ENCODE measurements at places on chromosomes 2 and 18.
A peak's percentile ranks its signal among the peaks of the same experiment; 100 is the strongest.

GRCh38 chr2:218744615-218745014, 34.0 kb downstream of the TTLL4 start:
- DNase-seq: no peak

DNA sequence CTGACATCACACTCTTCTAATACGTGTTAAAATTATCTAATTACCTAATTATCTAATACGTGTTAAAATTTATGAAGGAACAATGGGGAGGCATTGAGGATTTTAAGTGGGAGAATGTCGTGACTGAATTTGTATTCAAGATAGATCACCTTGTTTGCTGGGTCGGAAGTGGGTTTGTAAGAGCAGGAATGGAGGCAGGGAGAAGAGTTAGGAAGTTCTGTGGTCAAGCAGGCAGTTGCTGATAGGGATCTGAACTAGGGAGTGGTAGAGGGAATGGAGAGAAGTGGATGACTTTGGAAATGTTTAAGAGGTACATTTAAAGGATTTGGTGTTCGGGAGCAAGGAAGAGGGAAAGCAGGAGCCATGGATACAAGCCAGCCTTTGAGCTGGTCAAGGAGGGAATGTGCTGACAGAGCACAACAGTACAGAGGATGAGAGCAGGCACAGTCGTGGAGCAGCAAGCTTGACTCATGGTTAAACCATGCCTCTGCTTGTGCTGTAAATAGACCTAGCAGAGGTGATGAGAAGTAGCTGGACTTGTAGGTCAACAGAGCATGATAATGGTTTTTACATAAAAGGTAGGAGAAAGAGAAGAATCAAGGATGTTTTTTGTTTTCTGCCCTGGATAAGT, 16.2 kb downstream of the IL18RAP start:
- DNase-seq: peak; percentile 7

GRCh38 chr2:71277536-71278103, 50.7 kb upstream of the PAIP2B start:
- DNase-seq: peak; percentile 54

- no peak for DNase-seq
These were observed 110.2 kb upstream of the CDH2 start for GRCh38 chr18:28287146-28287545.

DNA sequence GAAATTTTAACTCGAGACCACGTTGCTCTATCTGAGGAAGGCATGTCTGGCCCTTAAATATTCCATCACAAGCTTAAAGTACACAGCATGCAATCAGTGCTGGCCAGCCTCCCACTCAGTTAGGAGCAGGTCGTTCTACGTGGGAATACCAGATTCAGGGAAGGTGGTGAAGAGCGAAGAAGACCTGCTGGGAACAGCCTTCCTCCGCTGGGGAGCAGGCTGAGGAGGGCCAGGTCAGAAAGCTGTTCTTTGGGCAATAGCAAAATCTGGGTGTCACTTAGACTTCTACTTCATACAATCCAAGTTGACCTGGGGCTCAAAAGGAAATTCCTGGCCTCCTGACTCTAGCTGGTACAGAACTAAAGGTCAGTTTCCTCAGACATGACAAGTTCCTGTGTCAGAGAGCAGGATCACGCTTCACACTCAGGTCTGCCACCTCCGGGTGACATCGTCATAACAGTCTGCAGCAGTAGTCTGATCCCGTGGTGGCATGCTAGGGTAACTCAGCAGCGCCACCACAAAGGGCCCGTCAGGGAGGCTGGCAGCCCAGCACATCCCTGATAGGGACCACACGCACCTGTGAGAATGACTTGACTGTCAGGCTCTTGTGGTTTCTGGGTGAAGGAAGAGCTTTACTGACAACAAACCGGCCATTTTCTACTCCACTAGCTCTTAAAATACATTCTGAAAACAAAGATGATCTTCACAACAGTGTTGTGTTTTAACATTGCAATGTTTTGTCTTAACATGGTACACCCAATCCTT, 35.2 kb upstream of the NAPG start:
- no peak for DNase-seq

Measured in H54 (cell line).